ENCODE measurements at places on chromosomes 6 and 20. TPM values are rescaled to one million over a fixed set of nuclear protein-coding genes. Genes with fewer than 3 reads are reported as not detected.

Gene GINS1
- 1.5 TPM for total RNA-seq

Gene SMLR1
- total RNA-seq, result not detected

Gene SYTL3
- 3.1 TPM for total RNA-seq

Gene EPHA7
- 1.9 TPM for total RNA-seq

Gene ECT2L
- not detected for total RNA-seq

Gene AHCY
- total RNA-seq, result 133 TPM

Gene THBD
- total RNA-seq, result 7.9 TPM

Gene GCLC
- 15.6 TPM for total RNA-seq

Gene WFDC5
- not detected for total RNA-seq

Gene HLA-G
- not detected for total RNA-seq

Gene CGAS
- total RNA-seq, result 10.9 TPM

Gene EPPIN
- not detected for total RNA-seq

Gene CBLN4
- not detected for total RNA-seq

Gene OR11A1
- total RNA-seq, result not detected

Gene POU5F1
- total RNA-seq, result not detected

Gene DYNLT2
- total RNA-seq, result 1.1 TPM

Gene BPIFB2
- not detected for total RNA-seq

Gene SDCBP2
- total RNA-seq, result 2.2 TPM

Gene ZCCHC3
- 23.3 TPM for total RNA-seq
